ENCODE measurements at places on chromosomes 3 and 15. TPM values are rescaled to one million over a fixed set of nuclear protein-coding genes. Genes with fewer than 3 reads are reported as not detected.
A peak's percentile ranks its signal among the peaks of the same experiment; 100 is the strongest.

GRCh38 chr3:168066882-168067281 lies 28.8 kb downstream of the GOLIM4 start:
- H3K36me3 ChIP-seq = no peaks in the 10 kb centered on the region
- no peak overlapping the region for H3K27ac ChIP-seq
- no peak for DNase-seq
- H3K4me1 ChIP-seq = no peaks in the 10 kb centered on the region
- no peak overlapping the region for H3K4me3 ChIP-seq
- no peaks in the 10 kb centered on the region for H3K27me3 ChIP-seq

DNA sequence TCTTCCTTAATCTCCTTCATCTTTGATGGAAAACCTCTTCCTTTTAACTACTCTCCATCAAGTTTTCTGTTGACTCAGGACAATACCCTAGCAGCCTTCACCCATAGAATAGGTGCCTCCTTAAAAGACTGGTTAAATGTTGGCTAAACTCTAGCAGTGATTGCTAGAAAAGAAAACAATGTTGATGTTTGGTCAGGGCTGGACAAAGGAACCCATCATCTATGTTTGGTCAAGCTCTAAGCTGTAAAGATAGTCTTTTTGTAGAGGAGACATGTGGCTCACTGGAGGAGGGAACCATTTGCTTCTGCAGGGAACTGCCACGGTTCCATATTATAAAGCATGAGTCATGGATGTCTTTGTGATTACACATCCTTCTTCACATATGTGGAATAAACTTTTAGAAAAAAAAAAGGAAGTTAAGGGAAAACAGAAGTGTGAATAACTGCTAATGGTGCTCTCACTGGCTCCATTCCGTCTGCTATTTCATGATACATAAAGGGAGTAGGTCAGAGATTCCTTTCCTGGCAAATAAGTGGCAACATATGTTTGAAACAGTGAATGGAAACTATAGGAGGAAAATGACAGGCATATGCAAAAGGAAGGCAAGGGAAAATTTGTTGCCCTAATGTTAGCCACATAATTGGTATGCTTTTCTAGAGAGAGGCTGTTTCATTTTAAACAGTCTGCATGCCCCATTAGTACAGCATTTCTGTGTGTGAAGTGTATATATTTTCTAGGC lies 78.2 kb downstream of the CMSS1 start:
- H3K27me3 ChIP-seq = no peaks in the 10 kb centered on the region
- peaks cover 5% of the 10 kb centered on the region for H3K4me1 ChIP-seq
- no peaks in the 10 kb centered on the region for H3K36me3 ChIP-seq
- H3K27ac ChIP-seq = peak overlapping the region; percentile 75
- peak; percentile 73 for DNase-seq

The COL6A5 gene
- 0.09 TPM for total RNA-seq

GRCh38 chr15:72967811-72968530 lies 84.3 kb upstream of the NEO1 start:
- no peaks in the 10 kb centered on the region for H3K27me3 ChIP-seq
- no peaks in the 10 kb centered on the region for H3K36me3 ChIP-seq
- peak overlapping the region; percentile 62 for H3K27ac ChIP-seq
- DNase-seq = peak; percentile 75

The CEP97 gene
- total RNA-seq = 17.8 TPM

The OR5K2 gene
- total RNA-seq = not detected

The TP63 gene
- 7.0 TPM for total RNA-seq

The LRRC31 gene
- not detected for total RNA-seq

DNA sequence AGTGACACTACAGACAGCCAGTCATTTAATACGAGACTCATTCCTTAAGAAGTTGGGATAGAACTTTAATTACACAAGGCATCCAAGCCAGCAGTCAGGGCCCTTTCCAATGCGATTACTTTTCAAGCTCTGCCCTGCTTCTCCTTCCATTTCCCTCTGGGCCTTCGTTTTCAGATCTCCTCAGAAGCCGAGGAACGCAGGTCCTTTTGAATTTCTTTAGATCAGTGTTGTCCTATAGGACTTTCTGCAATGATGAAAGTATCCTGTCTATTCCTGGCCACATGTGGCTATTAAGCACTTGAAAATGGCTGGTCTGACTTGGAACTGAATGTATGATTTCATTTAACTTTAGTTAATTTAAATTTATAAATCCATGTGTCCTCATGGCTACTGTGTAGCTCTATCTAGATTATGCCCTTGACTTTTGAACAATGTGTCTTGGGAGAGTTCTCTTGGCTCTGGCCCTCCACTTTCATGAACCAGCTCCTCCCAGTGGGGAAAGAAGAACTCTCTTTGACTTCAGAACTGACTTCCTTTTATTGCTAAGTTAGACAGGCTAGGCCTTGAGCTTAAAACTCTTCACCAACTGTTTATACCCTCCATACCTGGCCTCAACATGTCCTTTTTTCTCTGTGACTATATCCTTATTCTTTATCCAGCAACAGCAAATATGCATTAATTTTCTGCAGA lies 22.6 kb downstream of the TGFBR2 start:
- peaks cover 9% of the 10 kb centered on the region for H3K4me1 ChIP-seq
- H3K4me3 ChIP-seq = no peak overlapping the region
- peaks cover 11% of the 10 kb centered on the region for H3K36me3 ChIP-seq
- H3K27me3 ChIP-seq = no peaks in the 10 kb centered on the region

GRCh38 chr15:100341239-100341749 lies 481 bp downstream of the ADAMTS17 start:
- peak; percentile 39 for DNase-seq
- peak overlapping the region; percentile 72 for H3K27ac ChIP-seq
- H3K36me3 ChIP-seq = no peaks in the 10 kb centered on the region
- H3K4me3 ChIP-seq = peak overlapping the region; percentile 62
- peaks cover 14% of the 10 kb centered on the region for H3K4me1 ChIP-seq
- peaks cover 28% of the 10 kb centered on the region for H3K27me3 ChIP-seq

The BTLA gene
- 0.18 TPM for total RNA-seq

GRCh38 chr3:148584438-148584837 lies 113.3 kb upstream of the AGTR1 start:
- H3K4me1 ChIP-seq = no peaks in the 10 kb centered on the region
- H3K27me3 ChIP-seq = no peaks in the 10 kb centered on the region
- no peak for DNase-seq
- H3K27ac ChIP-seq = no peak overlapping the region
- no peaks in the 10 kb centered on the region for H3K36me3 ChIP-seq

DNA sequence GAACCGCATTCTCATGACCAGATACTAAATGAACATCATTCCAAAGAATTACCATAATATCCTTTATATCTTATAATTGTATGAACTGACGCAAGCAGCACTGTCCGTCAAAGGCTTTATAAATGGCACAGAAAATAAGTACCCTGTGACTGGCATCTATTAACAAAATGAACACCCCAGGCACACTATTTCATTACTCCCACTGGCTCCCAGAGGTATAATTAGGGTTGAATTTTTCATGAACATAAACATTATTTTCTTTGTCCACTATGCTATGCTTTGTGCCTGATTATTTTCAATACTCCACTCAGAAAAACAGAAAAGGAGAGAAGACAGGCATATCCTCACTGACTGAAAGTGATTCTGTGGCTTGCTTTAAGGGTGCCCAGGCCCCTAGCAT lies 71.1 kb downstream of the LYZL4 start:
- no peaks in the 10 kb centered on the region for H3K27me3 ChIP-seq
- H3K36me3 ChIP-seq = no peaks in the 10 kb centered on the region
- H3K4me1 ChIP-seq = no peaks in the 10 kb centered on the region
- H3K4me3 ChIP-seq = no peak overlapping the region
- no peak for DNase-seq
- H3K27ac ChIP-seq = no peak overlapping the region

DNA sequence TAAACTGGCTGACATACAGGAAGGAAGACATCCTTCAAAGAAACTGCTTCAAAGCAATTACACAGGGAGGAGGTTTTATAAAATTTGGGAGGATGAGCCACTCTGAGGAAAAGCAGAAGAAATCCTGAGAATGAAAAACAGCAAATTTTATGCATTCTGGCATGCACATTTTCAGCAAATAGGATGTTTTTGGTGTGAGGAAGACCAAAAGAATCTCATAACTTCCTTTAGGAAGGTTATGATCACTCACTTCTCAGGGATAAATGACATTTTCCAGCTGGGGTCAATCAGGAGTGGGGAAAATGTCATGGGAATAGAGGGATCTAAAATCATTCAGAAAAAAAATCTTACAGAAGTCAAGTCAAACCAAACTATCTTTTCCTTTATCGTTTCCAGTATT lies 371.7 kb upstream of the CNTN6 start:
- no peaks in the 10 kb centered on the region for H3K4me1 ChIP-seq
- H3K27me3 ChIP-seq = no peaks in the 10 kb centered on the region

The NMB gene
- total RNA-seq = 3.0 TPM

DNA sequence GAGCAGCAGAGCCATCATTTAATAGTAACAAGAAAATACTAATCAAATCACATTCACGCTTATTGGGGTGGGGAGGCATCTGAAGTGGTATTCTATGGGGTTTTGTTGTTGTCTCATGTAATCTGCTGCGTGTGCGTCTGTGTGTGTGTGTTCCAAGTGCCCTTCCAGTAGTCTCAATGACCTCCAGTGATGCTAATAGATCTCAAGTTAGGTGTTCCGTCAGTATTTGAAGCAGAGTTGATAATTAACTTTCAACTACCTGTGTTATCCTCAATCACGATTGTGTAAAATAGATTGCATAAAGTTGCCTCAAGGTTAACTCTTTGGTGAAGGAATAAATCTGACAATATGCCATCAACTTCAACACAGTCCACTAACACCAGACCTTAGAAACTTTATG lies 375.0 kb downstream of the MECOM start:
- no peak overlapping the region for H3K4me3 ChIP-seq
- DNase-seq = no peak
- H3K27ac ChIP-seq = no peak overlapping the region

The RTP1 gene
- total RNA-seq = 0.04 TPM

The CCNB2 gene
- total RNA-seq = 13.9 TPM

- DNase-seq = peak; percentile 4
- no peak overlapping the region for H3K4me3 ChIP-seq
- no peaks in the 10 kb centered on the region for H3K27me3 ChIP-seq
- no peak overlapping the region for H3K27ac ChIP-seq
- H3K36me3 ChIP-seq = peaks cover 36% of the 10 kb centered on the region
Observed at GRCh38 chr3:42659451-42660130, 6.1 kb downstream of the ZBTB47 start.

The IQCF5 gene
- not detected for total RNA-seq

The TRPM1 gene
- total RNA-seq = not detected

- no peaks in the 10 kb centered on the region for H3K4me1 ChIP-seq
- peak; percentile 33 for DNase-seq
- no peaks in the 10 kb centered on the region for H3K27me3 ChIP-seq
- no peaks in the 10 kb centered on the region for H3K36me3 ChIP-seq
Observed at GRCh38 chr3:191244242-191244867, 45.3 kb downstream of the OSTN start.

- H3K27ac ChIP-seq = no peak overlapping the region
- peaks cover 13% of the 10 kb centered on the region for H3K4me1 ChIP-seq
- no peaks in the 10 kb centered on the region for H3K36me3 ChIP-seq
Observed at GRCh38 chr3:108093616-108094015, 2.8 kb upstream of the CD47 start.

DNA sequence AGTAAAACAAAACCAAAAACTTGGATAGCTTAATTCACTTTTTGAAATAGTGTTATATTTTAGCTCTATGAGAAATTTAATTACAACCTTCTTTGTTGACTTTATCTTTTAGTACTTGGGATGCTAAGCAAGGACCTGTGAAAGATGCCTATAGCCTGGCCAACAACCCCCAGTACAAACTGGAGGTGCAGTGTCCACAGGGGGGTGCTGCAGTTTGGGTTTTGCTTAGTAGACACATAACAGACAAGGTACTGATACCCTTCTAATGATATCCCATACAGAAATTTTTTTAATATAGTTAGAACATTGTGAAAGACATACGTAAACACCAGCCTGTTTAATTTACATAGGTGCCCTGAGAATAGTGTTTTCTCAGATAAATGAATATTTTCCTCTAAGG lies 35.3 kb downstream of the CAPN7 start:
- DNase-seq = no peak
- no peak overlapping the region for H3K4me3 ChIP-seq
- no peaks in the 10 kb centered on the region for H3K4me1 ChIP-seq
- no peaks in the 10 kb centered on the region for H3K27me3 ChIP-seq

- H3K36me3 ChIP-seq = peaks cover 23% of the 10 kb centered on the region
- peaks cover 75% of the 10 kb centered on the region for H3K4me1 ChIP-seq
- H3K4me3 ChIP-seq = no peak overlapping the region
Observed at GRCh38 chr3:46932455-46933225, 43.9 kb downstream of the CCDC12 start.

GRCh38 chr3:168517249-168518071 lies 421.7 kb upstream of the GOLIM4 start:
- H3K27me3 ChIP-seq = no peaks in the 10 kb centered on the region
- H3K4me1 ChIP-seq = no peaks in the 10 kb centered on the region
- H3K36me3 ChIP-seq = no peaks in the 10 kb centered on the region
- H3K4me3 ChIP-seq = no peak overlapping the region
- no peak overlapping the region for H3K27ac ChIP-seq
- no peak for DNase-seq

- peaks cover 14% of the 10 kb centered on the region for H3K4me1 ChIP-seq
- H3K27ac ChIP-seq = no peak overlapping the region
- no peaks in the 10 kb centered on the region for H3K27me3 ChIP-seq
- DNase-seq = no peak
Observed at GRCh38 chr3:58495101-58495500, 3.2 kb downstream of the KCTD6 start.

The SIAH2 gene
- 15.9 TPM for total RNA-seq

DNA sequence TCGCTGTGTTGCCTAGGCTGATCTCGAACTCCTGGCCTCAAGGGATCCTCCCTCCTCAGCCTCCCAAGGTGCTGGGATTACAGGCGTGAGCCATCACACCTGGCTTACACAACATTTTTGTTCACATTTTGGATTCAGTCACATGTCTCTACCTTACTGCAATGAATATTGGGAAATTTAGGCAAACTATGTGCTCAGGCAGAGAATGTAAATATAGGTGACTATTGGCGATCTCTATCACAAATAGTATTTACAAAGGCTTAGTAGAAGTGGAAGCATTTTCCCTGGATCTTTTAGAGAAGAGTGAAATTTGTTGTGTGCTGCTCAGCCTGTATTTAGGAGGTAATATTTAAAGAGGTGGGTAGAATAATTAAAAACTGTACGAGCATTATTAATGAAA lies 20.7 kb downstream of the SCAANT1 start:
- no peaks in the 10 kb centered on the region for H3K27me3 ChIP-seq
- H3K4me1 ChIP-seq = no peaks in the 10 kb centered on the region
- no peak overlapping the region for H3K27ac ChIP-seq
- no peak for DNase-seq

The KNG1 gene
- total RNA-seq = 0.13 TPM
